ENCODE measurements at places on chromosomes 13 and 19. TPM values are rescaled to one million over a fixed set of nuclear protein-coding genes. Genes with fewer than 3 reads are reported as not detected.

Gene F2RL3
- 7.1 TPM for total RNA-seq

Gene DAND5
- total RNA-seq: not detected

Gene NOTCH3
- 215 TPM for total RNA-seq

Gene PCSK4
- 2.1 TPM for total RNA-seq

Gene ZNF230
- total RNA-seq: 3.5 TPM

Gene TEKTIP1
- total RNA-seq: not detected

Gene CYP4F22
- total RNA-seq: 65.3 TPM

Gene APLP1
- total RNA-seq: 1.6 TPM

Gene RXFP2
- total RNA-seq: 0.19 TPM

Gene UGGT2
- total RNA-seq: 14.5 TPM

Gene PSPN
- total RNA-seq: 0.61 TPM

DNA sequence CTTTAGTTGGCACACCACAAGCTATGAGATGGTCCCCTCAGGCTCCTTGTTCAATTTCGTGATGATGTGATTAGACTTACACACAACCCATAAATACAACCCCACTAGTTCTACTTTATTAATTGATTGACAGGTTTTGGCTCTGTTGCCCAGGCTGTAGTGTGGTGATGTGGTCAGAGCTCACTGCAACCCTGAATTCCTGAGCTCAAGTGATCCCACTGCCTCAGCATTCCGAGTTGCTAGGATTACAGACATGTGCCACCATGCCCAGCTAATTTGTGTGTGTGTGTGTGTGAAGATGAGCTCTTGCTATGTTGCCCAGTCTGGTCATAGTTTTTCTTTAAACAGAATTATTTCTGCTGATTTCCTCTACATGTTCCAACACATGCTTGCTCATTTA lies 17.5 kb upstream of the HTR2A start:
- no peak for DNase-seq

DNA sequence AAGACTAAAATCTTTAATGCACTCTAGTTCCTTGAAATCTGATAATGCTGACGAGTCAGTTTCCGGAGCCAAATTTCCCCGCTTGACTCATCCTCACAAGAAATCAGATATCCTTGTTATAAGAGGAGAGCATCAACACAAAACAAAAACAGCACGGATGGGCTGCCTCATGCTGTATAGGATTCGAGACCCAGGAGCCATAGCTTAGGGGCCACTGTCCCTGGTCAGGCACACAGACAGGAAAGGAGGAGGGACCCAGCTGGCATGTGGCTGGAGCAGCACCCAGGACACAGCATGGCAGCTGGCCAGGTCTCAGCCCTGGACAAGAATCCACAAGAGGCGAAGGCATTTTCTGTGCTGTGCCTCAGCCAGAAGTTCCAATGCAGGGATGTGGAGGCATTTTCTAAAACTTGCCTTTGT lies 110.2 kb upstream of the SPATA13 start:
- DNase-seq: no peak

DNA sequence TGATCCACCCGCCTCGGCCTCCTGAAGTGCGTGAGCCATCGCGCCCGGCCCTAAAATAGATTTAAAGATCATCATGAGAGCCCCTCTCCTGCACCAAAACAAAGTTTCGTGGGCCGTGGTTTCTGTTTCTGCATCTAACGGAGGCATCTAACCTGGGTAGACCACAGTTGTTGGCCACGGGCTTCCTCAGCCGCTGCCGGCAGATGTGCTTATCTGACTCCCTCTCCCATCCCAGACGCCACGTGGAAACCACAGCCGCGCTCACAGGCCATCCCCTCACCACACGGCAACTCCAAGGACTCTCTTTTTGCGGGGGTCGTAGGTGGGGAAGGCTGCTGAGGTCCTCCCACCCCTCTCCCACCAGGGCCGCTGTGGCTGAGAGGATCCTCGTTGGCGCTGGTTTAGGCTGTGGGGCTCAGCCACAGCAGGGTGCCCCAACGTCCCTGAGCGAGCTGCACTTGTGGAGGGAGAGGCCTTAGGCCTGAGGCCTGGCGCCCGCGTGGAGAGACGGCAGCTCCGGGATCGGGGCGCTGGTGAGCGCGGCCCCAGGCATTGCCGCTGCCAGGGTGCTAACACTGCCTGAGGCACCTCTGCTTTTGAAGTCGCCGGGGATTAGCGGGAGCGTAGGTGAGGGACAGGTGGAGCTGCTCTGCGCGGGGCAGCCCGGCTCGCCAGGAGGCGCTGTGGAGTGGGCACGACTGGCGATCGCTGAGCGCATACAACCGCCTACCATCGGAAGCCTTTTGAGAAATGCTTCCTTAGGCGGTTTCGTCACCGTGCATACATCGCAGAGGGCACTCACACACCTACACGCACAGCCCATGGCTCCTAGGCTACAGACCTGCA lies 8.9 kb downstream of the ZSCAN1 start:
- no peak for DNase-seq

- DNase-seq: no peak
Measured at GRCh38 chr13:36840718-36841250, 21.8 kb downstream of the RFXAP start.

- no peak for DNase-seq
Measured at GRCh38 chr13:69603144-69603853, 504.3 kb upstream of the ATXN8OS start.

GRCh38 chr19:13302526-13303270 lies 152.5 kb downstream of the IER2 start:
- DNase-seq: no peak

GRCh38 chr19:29514525-29515232 lies 11.1 kb upstream of the VSTM2B start:
- DNase-seq: no peak

DNA sequence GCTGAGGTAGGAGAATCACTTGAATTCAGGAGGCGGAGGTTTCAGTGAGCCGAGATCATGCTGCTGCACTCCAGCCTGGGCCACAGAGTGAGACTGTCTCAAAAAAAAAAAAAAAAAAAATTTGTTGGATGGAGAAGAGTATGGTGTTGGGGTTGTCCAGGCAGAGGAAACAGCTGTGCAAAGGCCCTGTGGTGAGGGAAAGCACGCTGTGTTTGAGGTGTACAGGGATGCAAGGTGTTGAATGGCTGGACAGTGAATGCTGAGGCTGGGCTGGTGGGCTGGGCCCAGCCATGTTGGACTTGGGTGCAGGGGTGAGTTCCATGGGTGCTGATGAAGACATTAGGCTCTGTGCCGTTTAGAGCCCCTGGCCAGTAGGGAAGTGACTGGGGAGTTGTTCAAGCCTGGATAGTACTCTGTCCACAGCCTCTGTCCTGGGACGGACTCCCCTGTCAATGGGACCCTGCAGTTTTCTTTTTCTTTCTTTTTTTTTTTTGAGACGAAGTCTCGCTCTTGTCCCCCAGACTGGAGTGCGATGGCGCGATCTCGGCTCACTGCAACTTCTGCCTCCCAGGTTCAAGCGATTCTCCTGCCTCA lies 18.6 kb downstream of the PRR12 start:
- no peak for DNase-seq

DNA sequence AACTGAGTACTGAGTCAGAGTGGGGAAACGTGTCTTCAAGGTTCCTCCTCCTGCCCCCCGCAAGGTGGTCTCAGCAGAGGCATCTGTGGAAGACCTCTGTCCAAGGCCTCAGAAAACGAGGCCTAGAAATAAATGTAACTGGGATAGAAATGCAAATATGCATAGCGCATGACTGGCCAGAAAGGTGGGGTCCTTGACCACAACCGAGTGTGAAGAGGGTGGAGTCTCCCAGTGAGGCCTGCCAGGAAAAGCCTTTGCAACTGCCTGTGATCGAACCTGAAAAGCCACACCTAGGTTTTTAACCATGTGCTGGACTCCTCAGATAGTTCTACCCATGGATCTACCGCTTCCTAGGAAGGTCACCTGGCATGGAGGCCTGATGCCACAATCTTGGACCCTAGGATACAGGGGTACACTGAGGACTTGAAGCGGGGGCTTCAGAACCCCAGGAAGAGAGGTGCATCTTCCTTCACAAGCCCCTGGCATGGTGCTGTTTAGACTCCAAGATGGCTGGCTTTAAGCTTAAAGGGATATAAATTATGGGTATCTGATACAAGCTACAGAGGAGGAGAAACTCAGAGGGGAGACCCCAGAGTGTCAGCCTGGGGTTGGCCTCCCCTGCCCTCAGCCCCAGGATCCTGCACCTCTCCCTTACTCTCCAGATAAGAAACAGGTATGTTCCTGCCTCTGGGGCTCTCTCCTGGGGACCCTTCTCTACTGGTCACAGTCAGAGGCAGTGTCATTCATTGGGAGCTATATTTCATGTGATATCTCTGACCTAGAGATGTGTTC lies 18.3 kb upstream of the SIGLEC6 start:
- peak; percentile 39 for DNase-seq

- no peak for DNase-seq
Measured at GRCh38 chr19:51820831-51821446, 26.0 kb downstream of the FPR3 start.

DNA sequence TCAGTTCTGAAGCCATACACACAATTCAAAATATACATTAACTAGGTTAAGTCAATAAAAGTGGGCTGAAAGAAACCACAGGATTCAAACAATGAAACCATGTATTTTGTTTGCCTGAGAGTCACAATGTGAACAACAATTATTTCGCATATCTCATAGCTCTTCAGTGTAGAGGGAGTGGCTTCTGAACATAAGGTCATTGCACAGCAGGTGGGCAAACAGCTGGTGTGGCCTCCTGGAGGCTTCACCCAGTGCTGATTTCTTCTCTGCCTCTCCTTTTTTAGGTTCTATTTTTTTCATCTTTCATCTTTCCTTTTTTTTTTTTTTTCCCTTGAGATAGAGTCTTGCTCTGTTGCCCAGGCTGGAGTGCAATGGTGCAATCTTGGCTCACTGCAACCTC lies 40.4 kb upstream of the ZNF254 start:
- no peak for DNase-seq

- no peak for DNase-seq
Measured at GRCh38 chr13:53237696-53238095, 209.1 kb downstream of the OLFM4 start.

Measured in lower leg skin (tissue), 4 donors.